ENCODE measurements at places on chromosomes 1 and 21. TPM values are rescaled to one million over a fixed set of nuclear protein-coding genes. Genes with fewer than 3 reads are reported as not detected.

NPPB gene
- total RNA-seq, result 0.81 TPM

PRR9 gene
- total RNA-seq, result not detected

PDZK1 gene
- 0.67 TPM for total RNA-seq

TBX19 gene
- 3.5 TPM for total RNA-seq

LRRC71 gene
- total RNA-seq, result 0.26 TPM

CHD1L gene
- 36.2 TPM for total RNA-seq

PLEKHA6 gene
- 7.1 TPM for total RNA-seq

ALX3 gene
- not detected for total RNA-seq

DCST2 gene
- total RNA-seq, result 1.5 TPM

C4BPA gene
- 175 TPM for total RNA-seq

AGT gene
- 1.8 TPM for total RNA-seq

Data from upper lobe of right lung (tissue), 1 donor.